ENCODE measurements at places on chromosomes 2 and 18.

DNA sequence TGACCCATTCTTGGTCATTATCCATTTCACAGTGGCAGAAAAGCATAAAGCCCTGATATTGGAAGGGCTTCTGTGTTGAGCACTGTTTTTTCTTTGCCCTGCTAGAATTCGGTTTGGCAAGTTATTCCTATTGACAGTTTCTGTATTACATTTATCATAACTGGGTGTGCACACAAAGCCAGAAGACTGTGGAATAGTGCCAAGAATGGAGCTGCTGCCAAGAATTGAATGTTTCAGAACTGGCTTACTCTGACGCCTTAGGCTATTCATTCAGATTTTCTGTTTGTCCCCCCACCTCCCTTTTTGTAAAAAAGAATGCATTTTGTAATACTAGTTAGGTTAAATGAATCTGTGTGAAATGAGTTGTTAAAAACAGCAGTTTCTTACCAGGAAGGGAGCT is 12.7 kb downstream of the KDM3A start:
- peak; percentile 23 for DNase-seq

DNA sequence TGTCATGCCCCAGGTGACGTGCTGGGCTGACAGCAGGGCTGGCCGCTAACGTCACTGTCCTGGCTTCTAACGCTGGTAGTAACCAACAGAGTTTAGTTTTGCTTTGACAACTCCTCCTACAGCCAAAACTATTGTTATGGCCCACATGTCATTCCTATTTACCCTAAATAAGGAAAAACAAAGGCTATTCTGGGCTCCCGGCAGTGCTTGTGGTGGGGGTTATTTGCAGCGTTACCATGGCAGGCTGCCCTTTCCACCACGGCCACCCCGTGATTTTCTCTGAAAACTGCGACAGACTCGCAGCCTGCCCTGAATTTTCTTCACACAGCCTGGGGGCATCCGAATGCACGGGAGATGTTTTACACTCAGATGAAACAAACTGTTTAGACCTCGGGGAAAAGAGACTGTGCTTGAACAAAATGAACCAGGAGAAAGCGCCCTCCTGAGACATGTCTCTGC is 115.2 kb downstream of the FAM210A start:
- no peak for DNase-seq

DNA sequence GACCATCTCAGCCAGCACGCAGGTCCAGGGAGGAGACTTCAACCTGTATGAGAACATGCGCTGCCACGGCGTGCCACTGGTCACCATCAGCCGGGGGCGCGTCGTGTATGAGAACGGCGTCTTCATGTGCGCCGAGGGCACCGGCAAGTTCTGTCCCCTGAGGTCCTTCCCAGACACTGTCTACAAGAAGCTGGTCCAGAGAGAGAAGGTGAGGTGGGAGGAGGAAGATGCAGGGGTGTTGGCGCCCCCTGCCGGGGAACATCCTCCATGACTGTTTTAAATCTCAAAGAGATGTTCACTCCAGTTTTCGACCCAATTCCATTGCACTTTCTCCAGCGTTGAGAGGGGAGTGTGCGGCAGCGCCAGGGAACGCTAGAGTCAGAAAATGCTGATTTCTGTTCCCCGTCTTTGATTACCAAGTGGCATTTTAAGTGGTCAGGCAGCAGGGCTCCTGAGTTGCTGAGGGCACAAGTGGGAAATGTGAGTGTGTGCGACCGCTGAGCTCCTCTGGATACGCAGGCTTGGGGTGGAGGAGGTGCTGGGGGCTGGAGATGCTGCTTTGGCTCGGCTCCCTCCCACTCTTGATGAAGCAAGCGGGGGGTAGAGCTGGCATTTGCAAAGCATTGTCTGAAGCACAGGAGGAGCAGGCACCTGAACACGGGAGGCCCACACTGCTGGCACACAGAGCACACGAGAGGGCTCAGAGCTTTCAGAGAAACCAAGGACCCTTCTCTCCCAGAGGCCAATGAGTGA is 27.7 kb upstream of the MAPRE3 start:
- no peak for DNase-seq

DNA sequence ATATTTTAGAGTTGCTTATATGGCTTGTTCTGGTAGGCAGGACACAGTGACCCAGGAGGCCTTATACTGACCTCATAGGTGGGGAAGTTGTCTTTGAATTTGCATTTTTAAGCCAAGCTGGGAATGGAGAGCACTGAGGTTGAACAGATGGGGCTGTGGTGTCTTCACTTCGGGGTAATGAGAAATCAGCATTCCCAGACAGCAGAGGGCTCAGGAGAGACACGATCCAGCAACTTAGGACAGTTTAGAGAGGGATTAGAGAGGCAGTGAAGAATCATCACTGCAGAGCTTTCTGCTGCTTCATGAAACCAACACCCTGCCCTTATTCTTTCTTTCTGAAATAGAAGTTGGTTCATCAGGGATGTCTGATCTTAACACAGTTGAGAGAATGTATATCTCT is 202.4 kb downstream of the TDRD15 start:
- DNase-seq = no peak

GRCh38 chr2:45259138-45259537 is 249.9 kb upstream of the SIX2 start:
- DNase-seq = no peak

DNA sequence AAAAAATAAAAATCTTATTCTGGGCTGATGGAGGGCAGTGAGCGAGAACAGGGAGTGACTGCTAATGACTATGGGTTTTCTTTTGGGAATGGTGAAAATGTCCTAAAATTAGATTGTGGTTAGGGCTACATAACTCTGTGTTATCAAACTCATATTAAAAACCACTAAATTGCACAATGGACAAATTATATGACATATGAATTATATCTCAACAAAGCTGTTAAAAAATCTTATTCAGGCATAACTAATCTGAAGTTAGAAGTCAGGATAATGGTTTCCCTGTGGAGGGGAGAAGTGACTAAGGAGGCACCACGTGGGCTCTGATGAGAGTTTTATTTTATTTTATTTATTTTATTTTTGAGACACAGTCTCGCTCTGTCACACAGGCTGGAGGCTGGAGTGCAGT is 32.1 kb upstream of the DPP4 start:
- DNase-seq = no peak

DNA sequence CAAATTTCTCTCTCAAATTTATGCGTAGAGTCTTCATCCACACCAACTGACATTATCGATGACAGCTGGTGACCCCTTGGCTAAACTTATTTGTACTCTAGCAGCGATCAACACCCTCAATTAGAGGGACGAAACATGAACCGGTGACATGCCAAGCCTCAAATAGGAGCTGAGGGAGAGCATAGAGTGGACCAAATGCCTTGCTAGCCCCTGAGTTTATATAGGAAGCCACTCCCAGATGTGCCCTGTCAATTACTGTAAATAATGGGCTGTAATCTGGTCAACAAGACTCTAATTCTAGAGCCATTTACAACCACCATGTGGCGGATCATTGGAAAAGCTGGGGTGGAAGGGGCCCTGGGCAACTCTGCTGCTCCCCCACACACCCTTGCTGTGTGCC is 47.6 kb upstream of the FHL2 start:
- DNase-seq = no peak

DNA sequence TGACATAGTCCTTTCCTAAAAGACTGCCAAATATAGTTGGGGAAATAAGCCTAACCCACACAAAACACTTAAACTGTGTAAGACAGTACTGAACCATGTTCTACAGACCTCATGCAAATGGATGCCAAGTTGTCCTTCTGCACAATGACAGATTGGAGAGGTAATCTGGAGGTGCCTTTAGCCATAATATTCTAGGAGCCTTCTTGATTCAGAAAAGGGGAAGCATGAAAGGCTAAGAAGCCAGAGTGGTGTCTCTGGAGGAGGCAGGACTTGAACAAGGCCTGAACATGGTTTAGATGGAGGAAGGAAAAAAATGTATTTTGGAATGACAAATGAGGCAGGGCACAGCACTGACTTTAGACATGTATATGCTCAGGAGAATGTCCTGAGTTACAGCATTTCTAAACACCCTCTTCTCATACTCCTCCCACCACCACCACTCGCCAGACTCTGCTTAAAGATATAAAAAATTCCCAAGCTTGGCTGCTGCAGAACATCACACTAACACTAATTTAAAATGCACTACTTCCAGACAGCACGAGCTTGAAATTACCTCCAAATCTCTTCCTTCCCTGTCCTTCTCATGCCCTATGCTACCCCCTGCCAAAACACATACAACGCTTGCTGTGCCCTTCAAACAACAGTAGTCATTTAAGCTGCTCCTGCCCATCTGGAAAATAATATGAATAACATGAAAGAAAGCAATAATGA is 110.4 kb downstream of the ANKRD44 start:
- DNase-seq = no peak

GRCh38 chr18:57480733-57481132 is 45.6 kb downstream of the ONECUT2 start:
- DNase-seq = no peak

DNA sequence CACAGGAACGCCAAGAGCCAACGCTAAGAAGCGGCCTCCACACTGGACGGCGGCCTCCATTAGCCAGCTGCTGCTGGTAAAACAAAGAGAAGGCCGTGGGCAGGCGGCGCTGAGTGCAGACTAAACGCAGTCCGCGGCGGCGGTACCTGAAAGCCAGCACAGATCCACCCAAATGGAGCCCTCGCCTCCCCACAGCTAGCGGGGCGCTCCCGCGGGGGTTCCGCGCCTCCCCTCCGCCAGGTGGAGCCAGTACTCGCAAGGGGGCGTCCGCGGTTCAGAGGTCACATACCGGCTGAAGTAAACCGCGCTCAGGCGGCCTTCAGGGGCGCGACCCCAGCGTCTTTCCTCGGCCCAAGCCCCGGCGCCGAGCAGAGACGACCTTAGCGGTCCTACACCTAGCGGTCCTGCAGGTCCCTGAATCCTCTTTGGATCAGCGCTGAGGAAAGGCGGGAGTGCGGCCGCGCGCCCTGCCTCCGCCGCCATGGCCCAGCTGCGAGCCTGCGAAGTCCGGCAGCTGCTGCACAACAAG is 293.1 kb upstream of the ERBB4 start:
- DNase-seq = no peak

- no peak for DNase-seq
Measured at GRCh38 chr2:37243435-37243834, 12.0 kb downstream of the NDUFAF7 start.

DNA sequence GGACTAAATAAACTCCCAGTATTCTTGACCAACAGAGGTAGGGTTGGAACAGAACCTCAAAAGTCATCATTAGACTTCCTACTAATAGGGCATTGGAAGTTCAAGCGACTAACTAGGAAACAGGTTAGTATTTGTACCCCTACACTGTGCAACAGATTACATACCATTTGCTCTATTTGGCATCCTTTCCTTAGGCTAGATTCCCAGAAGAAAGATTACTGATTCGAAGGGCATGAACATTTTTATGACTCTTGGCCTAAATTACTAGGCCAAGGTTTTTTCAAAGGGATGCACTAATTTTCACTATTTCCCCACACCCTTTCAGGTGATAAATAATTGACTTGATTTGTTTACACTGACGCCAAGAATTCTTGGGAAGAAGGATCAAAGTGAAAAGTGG is 104.8 kb upstream of the CYP1B1 start:
- no peak for DNase-seq

GRCh38 chr2:46534589-46534988 is 55.2 kb downstream of the TMEM247 start:
- DNase-seq = no peak

DNA sequence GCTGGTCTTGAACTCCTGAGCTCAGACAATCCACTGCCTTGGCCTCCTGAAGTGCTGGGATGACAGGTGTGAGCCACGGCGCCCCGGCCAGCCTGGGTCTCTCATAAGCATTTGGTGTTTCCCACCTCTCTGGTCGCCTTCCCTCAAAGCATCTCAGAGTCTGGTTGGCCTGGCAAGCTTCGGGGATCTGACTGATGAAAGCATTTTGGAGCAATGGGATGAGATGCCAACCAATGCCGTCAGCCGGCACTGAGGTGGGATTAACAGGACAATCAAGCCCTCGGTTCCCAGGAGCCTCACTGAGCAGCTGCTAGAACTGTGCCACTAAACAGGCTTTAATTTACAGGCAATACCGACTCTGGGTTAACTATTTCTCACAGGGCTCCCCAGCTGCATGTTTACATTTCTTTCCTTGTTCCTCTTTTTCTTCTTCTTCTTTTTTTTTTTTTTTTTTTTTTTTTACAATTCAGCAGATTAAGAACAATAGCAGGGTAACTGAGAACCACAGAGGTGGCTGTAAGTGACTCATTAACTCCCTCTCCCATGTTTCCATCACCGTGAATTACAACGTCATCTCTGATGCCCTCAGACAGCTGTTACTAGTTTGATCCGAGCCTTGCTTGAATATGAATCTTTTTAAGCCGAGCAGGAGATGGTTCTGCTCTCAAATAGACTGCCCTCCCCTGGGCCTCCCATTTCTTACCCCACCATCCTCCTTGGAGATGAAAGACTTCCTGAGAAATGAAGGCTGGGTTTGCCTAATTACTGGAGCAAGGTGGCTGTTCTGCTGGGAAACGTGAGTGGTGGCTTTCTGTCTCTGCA is 37.9 kb downstream of the ODC1 start:
- no peak for DNase-seq

- peak; percentile 12 for DNase-seq
Measured at GRCh38 chr2:219736209-219736608, 108.8 kb downstream of the SLC4A3 start.

DNA sequence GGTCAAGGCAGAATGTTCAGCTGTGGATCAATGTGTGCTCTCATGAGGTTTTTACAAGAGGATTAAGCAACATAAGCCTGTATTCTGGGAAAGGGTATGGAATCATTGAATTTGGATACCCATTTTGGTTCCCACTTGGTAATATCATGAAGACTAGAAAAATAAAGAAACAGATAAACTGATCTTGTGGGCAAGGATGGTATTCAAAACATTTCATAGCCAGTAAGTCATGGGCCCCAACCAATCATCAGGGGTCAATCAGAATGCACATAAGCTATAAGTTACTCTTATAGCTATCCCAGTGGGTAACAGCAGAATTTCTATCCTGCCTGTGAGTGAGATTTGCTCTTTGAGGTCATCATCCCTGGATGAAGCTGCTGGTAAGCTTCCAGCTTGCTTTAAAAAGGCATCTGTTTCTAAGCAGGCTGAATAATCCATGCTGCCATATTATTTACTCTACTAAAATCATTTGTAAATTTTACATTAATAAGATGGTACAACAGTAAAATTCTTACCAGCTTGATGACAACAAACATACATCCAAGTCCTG is 291.2 kb downstream of the RAD51AP2 start:
- no peak for DNase-seq

- no peak for DNase-seq
Measured at GRCh38 chr2:74719066-74719465, 65.0 kb downstream of the SEMA4F start.

DNA sequence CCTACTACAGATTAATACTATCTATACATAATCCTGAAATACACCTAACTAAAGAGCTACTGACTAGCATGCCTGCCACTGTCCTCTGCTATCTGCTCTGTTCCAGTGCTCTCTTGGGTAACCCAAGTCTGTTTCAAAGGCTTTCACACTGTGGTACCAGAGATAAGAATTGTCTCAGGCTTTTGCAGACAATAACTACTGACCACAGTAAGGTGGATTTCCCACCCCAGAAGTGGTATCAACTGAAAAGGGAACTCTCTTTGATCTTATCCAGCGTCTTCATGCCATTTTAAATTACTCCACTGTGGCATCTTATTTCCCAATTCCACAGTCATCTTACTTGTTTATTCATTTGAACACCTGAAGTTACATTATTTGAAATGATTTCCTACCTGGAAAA is 190.2 kb downstream of the IKZF2 start:
- DNase-seq = no peak

Data from NCI-H2081 treated with DMSO at 0.1 percent for 48 hours (cell line).